ENCODE measurements at places on chromosomes 5 and 9.

DNA sequence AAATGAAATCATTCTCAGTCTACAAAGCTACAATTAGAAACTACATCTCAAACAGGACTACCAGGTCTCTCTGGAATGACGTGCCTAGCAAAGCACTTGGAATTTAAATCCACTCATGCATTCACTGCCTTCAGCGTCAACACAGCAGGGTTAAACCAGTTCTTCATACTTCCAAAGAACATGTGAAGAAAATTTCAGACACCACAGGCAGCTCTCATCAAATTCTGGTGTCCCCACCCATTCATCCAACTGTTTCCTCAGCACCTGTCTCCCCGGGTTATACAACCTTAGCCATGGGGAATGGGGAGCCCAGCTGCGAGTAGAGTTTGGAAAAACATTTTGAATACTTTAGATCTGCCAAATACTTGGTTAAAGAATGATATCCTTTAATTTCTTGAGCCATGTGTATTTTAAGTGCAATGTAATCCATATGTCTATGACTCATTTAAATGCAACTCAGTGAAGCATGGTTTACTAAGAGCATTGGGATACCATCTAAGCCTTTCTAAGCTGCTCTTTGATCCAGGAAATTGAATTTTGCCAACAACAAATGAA lies 17.5 kb downstream of the ADAM19 start:
- DNase-seq: no peak

- DNase-seq: no peak
Observed at GRCh38 chr5:59487068-59487686, 406.3 kb downstream of the PDE4D start.

- no peak for DNase-seq
Observed at GRCh38 chr5:114055318-114056184, 306.3 kb upstream of the KCNN2 start.

GRCh38 chr9:34259315-34259714 lies 69.8 kb downstream of the KIF24 start:
- DNase-seq: no peak

DNA sequence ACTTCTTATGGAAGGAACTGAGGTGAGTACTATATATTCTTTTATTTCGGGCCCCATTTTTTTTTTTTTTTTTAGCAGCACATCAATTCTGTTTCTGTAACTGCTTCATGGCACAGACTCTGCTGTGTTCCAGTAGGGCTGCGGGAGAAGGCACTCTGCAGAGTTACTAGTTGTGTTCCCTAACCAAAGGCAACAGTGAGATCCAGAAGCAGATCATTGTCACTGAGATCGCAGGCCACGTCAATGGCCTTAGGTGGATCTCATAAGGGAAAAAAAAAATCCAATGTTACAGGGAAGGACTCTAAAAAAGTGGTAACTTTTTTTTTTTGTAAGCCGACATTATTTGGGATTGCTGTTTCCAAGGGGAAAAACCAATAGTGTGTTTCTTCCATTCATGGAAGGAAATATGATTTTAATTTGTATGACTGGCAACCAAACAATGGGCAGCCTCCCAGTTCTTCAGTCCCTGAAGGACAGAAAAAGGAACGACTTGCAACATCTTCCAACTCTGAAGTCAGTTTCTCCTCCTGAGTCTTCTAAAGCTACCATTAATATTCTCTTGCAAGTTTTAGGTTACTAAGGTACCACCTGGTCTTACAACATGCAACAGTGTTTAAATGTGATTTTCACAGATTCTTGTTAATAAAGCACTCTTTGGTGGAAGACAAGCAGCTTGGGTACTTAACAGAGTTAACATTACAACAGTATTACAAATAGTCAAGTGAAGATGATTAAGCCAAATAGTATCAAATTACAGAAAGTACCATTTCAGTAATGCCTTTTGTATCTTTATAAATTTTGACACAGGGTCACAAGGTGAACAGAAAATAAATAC lies 52.8 kb downstream of the HABP4 start:
- no peak for DNase-seq

- no peak for DNase-seq
Observed at GRCh38 chr5:169808118-169808581, 171.1 kb downstream of the DOCK2 start.

- no peak for DNase-seq
Observed at GRCh38 chr9:129241725-129242124, 63.7 kb upstream of the IER5L start.
